Glutamatergic neuron (in vitro differentiated cells): ENCODE measurements at places on chromosomes 5 and 9. TPM values are rescaled to one million over a fixed set of nuclear protein-coding genes. Genes with fewer than 3 reads are reported as not detected.

DNA sequence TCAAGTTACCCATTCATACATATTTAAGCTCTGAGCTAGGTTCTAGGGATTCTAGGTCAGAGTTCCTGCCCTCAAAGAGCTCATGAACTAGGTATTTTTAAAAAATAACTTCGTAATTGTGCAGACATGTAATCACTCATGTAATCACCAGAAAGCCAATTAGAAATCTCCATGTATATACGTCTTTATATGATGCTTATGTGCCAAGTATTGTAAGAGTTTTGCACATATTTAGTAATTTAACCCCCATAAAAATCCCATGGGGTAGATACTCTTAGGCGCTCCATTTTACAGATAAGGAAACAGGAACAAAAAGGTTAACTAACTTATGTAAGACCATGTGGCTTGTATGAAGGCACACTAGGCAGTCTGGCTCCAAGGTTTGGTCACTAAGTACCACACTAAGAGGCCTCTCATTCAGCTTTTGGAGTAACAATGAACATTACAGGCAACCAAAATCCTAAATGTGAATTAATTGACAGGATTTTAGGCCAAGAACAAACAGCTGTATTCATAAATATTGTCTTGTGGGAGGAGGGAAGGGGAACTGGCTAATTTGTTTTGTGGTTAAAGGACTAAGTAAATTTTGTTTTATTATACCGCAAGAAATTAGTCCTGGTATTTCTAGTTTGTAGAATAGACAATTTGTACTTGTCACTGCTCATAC lies 1.7 kb upstream of the OTULINL start:
- H3K27ac ChIP-seq: no peak overlapping the region
- no peak overlapping the region for H3K4me3 ChIP-seq
- H3K27me3 ChIP-seq: peaks cover 4% of the 10 kb centered on the region
- no peak for DNase-seq

- H3K4me1 ChIP-seq: peaks cover 5% of the 10 kb centered on the region
- no peak overlapping the region for H3K4me3 ChIP-seq
- H3K27ac ChIP-seq: no peak overlapping the region
- no peak for DNase-seq
- no peaks in the 10 kb centered on the region for H3K36me3 ChIP-seq
These were observed 20.5 kb downstream of the ERAP2 start for GRCh38 chr5:96896806-96897205.

DNA sequence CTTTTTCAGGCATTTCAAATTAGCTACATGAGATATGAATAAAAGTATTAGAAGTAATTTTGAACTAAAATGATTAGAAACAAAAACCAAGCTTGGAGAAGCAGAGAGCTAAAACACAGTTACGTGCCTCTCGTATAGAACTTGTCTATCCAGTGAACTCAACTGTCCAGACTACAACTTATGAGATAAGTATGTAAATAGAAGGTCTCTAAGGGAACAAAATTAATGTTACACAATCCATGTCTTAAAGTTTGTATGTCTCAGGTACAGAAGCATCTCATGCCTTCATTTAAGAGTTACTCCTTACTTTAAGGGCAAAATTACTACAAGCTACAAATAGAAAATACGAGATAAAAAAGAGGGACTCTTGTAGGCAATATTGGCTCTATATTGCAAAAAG lies 316.8 kb downstream of the CETN3 start:
- DNase-seq: no peak
- H3K27me3 ChIP-seq: no peaks in the 10 kb centered on the region
- no peak overlapping the region for H3K27ac ChIP-seq

RANBP17 gene
- 25.7 TPM for total RNA-seq

SLC45A2 gene
- total RNA-seq: 0.76 TPM

DNA sequence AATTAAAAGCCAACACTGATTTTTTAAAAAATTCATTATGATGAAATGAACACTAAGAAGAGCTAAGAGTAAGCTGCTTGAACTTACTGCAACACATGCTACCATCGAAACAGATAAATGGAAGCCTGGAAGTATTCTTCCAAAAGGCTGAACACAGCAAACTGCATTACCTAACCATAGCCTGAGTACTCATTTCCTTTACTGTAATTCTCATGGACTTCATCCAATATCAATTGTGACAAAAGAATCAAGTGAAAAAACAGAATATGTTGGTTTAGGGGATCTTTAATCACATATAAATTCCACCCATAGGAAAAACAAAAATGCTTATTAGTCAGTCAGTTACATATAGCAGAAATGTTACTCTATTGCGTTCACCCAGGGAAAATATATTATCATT lies 68.5 kb downstream of the DROSHA start:
- H3K4me3 ChIP-seq: no peak overlapping the region
- H3K27me3 ChIP-seq: no peaks in the 10 kb centered on the region
- no peak for DNase-seq
- H3K27ac ChIP-seq: no peak overlapping the region
- H3K36me3 ChIP-seq: peaks cover 27% of the 10 kb centered on the region
- H3K4me1 ChIP-seq: peaks cover 2% of the 10 kb centered on the region

DNA sequence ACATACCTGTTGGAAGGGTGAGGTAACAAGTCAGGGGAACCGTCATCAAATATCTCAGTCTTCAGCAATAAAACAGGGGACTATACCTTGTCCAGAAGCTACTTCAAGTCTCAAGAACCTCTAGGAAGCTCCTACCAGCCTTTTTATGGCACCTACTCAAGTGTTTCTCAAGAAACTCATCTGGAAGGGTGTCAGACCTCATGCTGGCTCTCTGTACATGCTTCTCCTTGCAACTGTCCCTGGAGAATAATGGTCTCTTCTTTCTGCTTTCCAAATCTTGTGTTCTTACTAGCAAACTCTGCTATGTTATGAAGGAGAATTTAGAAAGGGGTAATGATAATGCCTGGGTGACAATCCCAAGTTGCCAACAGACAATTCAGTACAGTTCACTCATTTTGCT lies 8.3 kb upstream of the PTAR1 start:
- H3K4me1 ChIP-seq: peaks cover 3% of the 10 kb centered on the region
- peaks cover 12% of the 10 kb centered on the region for H3K36me3 ChIP-seq
- no peak overlapping the region for H3K27ac ChIP-seq
- no peaks in the 10 kb centered on the region for H3K27me3 ChIP-seq

DNA sequence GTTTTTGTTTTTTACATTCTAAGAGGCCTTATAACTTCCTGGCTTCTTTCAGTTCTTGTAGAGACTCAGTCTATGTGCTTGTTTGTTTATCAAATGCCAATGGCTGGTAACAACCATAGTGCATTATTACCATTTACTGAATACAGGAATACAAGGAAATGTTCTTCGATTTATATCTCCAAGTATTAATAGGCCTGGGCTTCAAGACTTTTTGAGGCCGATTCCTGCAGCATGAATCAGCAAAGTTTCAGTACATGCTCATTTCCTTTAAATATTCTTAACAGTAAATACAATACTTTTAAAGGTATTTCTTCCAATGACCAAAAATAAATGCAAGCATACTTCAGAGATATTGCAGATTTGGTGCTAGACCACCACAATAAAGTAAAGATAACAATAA lies 535.3 kb downstream of the EFNA5 start:
- H3K27me3 ChIP-seq: no peaks in the 10 kb centered on the region
- H3K36me3 ChIP-seq: peaks cover 20% of the 10 kb centered on the region
- H3K27ac ChIP-seq: no peak overlapping the region
- no peak for DNase-seq
- H3K4me1 ChIP-seq: no peaks in the 10 kb centered on the region

DNA sequence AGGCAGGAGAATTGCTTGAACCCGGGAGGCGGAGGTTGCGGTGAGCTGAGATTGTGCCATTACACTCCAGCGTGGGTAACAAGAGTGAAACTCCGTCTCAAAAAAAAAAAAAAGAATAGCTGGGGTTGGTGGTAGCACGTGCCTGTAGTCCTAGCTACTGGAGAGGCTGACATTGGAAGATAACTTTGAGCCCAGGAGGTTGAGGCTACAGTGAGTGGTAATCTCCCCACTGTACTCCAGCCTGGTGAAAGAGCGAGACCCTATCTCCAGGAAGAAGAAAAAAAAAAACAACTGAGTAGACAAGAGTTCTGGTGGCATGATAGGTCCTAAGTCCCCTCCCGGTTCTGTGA lies 26.3 kb downstream of the GOLGA2 start:
- H3K27me3 ChIP-seq: peaks cover 20% of the 10 kb centered on the region
- DNase-seq: no peak
- peak overlapping the region; percentile 74 for H3K4me3 ChIP-seq

DNA sequence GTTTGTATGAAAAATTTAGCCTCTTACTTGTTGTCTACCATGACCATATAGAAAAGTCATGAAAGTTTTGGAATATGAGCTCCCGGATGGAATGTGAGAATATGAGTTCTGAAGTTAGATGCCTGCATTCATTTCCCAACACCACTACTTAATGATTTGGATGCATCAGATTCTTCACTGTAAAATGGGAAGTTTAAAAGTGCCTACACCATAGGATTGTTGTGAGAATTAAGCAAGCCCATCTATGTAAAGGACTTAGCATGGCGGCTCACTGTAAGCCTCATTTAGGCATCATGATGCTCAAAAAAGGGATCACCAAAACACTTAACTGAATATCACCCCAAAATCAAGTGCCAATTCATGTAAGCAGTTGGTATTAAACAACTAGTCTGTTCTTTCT lies 177.3 kb downstream of the RAB3C start:
- H3K4me1 ChIP-seq: peaks cover 1% of the 10 kb centered on the region
- DNase-seq: no peak
- H3K4me3 ChIP-seq: no peak overlapping the region
- no peak overlapping the region for H3K27ac ChIP-seq

DNA sequence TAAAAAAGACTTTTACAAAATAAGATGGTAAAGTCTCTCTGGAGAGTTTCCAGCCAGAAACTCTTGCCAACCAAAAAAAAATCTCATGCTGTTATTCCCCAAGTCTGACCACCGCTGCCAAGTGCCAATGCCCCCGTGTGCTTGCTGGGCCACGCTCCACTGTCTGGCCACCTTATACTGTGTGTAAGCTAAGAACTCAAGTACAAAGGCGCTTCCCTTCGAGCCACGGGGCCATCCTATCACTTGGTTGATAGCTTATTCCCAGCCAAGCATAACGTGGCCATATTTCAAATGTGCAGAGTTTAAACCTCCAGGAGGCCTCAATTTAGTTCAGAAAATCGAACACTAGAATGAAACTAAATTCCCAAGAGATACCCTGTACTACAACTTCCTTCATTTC lies 36.0 kb downstream of the ROR2 start:
- no peak overlapping the region for H3K27ac ChIP-seq
- H3K36me3 ChIP-seq: no peaks in the 10 kb centered on the region
- DNase-seq: no peak
- H3K27me3 ChIP-seq: peaks cover 2% of the 10 kb centered on the region
- no peak overlapping the region for H3K4me3 ChIP-seq

- H3K27me3 ChIP-seq: peaks cover 1% of the 10 kb centered on the region
- H3K4me1 ChIP-seq: no peaks in the 10 kb centered on the region
- no peak overlapping the region for H3K4me3 ChIP-seq
- no peak overlapping the region for H3K27ac ChIP-seq
- no peaks in the 10 kb centered on the region for H3K36me3 ChIP-seq
These were observed 123.0 kb upstream of the KCNN2 start for GRCh38 chr5:114238771-114239313.

- peaks cover 16% of the 10 kb centered on the region for H3K4me1 ChIP-seq
- DNase-seq: no peak
- no peak overlapping the region for H3K4me3 ChIP-seq
- no peak overlapping the region for H3K27ac ChIP-seq
- H3K36me3 ChIP-seq: peaks cover 29% of the 10 kb centered on the region
These were observed 82.5 kb upstream of the UBTD2 start for GRCh38 chr5:172365948-172366608.

GRCh38 chr9:113187929-113188595 lies 33.0 kb downstream of the FKBP15 start:
- peak overlapping the region; percentile 80 for H3K27ac ChIP-seq
- no peaks in the 10 kb centered on the region for H3K27me3 ChIP-seq
- no peaks in the 10 kb centered on the region for H3K36me3 ChIP-seq

DNA sequence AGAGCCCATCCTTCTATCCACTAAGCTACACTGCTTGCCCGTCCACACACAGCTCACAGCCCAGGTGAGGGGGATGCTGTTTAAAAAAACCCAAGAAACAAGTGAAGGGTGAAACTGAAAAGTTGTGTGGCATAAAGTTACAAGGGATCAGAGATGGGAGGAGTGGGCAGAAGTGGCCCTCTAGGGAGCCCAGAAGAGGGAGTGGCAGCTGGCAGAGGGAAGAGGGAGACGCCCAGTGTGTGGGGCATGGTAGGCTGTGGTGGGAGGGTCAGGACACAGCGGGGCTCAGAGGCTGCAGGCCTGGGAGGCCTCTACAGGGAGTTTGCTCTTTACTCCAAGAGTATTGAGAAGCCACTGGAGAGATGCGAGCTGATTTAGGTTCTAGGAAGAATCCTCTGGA lies 30.1 kb upstream of the HRH2 start:
- H3K4me1 ChIP-seq: peaks cover 16% of the 10 kb centered on the region
- H3K36me3 ChIP-seq: peaks cover 7% of the 10 kb centered on the region
- H3K4me3 ChIP-seq: no peak overlapping the region

FST gene
- total RNA-seq: 0.98 TPM

GRCh38 chr9:112809906-112810305 lies 59.3 kb downstream of the SNX30 start:
- H3K27me3 ChIP-seq: no peaks in the 10 kb centered on the region
- H3K27ac ChIP-seq: no peak overlapping the region
- H3K36me3 ChIP-seq: no peaks in the 10 kb centered on the region
- DNase-seq: no peak
- no peak overlapping the region for H3K4me3 ChIP-seq

DNA sequence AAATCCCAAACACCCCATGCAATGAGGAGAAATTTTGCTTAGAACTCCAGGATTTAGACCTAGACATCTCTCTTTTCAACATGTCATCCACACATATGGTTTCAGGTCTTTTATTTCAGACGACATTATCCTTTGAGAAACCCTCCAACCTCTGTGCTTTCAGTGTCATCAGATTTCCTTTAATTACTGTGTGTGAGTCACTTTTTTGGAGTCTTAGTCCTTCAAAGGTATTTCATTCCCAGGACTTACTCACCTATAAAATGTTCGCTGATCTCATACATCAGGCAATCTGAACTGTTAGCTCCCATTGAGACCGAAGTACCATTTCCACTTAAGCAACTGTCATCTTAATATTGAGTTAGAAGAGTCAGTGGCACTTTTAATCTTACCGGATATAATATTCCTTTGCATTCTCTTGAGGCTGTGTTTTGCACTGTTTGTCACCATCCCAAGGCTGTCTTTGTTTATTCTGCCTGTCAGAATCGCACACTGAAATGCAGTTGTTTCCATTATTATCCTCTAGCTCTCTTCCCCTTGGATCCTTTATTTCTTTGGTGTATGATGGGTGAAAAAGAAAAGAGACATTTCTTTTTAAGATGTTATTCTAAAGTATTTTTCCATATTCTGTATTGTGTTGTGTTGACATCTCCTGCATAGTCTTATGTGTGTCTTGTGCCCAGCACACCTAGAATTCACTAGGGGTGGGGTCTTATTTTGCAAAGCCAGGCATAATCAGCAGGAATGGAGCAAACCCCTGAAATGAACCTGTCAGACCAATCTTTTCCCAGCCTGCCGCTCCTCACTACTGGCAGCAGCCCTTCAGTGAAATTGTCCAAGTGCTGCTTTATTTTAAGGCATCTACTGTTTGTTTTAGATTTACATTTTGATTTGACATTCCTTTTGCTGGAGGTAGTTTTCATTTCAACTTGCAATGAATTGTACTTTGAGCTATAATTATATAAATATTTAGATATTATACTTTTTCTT lies 155.4 kb downstream of the PAM start:
- peak overlapping the region; percentile 14 for H3K27ac ChIP-seq
- no peak for DNase-seq
- no peaks in the 10 kb centered on the region for H3K27me3 ChIP-seq
- H3K4me1 ChIP-seq: peaks cover 15% of the 10 kb centered on the region

TRIO gene
- total RNA-seq: 281 TPM
